ENCODE measurements at places on chromosomes 2 and 18.

GRCh38 chr2:137007938-137008337, 242.6 kb downstream of the THSD7B start:
- DNase-seq, result no peak

DNA sequence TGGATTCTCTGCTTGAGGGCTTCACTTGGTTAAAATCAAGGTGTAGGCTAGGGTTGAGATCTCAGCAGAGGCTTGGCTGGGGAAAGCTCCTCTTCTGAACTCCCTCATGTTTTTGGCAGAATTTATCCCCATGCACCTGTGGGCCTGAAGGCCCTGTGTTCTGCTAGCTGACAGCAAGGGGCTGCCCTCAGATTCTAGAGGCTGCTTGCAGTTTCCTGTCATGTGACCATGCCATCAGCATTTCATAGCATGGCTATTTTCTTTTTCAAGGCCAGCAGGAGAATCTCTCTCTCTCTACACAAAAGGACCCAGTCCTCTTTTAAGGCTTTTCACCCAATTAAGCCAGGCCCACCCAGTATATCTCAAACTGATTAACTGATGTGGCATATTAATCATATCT, 514.8 kb upstream of the HNMT start:
- no peak for DNase-seq

- no peak for DNase-seq
These were observed 101.6 kb upstream of the XPO1 start for GRCh38 chr2:61639721-61640120.

DNA sequence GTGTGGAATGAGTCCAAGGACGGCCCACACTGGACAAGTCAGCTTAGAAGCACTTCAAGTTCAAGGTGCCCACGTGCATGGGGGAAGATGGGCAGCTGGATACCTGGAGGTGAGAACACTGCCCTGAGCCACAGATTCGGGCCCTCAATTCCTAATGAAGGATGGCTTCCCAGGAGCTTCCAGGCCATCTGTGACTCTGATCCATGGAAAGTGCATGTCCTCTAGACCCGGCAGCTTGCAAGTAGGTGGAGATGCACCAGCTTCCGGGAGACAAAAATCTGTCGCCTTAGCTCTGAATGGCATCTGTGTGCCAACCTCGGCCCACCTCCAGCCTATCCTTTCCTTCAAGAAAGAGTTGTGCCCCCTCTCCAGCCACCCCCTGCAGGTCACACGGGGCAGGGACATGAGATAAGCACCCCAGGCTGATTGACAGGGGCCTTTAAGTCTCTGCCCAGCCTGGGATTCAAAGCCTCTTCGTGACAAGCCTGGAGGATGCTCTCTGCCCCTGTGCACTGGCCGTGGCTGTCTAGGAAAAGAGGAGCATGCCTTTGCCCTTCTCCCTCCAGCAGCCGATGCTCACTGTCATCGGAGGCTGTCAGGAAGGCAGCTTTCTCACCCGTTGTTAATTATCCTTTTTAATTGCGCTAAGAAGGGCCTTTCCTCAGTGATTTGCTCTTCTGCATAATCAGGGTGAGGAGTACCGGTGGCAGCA, 65.5 kb downstream of the BIN1 start:
- no peak for DNase-seq

DNA sequence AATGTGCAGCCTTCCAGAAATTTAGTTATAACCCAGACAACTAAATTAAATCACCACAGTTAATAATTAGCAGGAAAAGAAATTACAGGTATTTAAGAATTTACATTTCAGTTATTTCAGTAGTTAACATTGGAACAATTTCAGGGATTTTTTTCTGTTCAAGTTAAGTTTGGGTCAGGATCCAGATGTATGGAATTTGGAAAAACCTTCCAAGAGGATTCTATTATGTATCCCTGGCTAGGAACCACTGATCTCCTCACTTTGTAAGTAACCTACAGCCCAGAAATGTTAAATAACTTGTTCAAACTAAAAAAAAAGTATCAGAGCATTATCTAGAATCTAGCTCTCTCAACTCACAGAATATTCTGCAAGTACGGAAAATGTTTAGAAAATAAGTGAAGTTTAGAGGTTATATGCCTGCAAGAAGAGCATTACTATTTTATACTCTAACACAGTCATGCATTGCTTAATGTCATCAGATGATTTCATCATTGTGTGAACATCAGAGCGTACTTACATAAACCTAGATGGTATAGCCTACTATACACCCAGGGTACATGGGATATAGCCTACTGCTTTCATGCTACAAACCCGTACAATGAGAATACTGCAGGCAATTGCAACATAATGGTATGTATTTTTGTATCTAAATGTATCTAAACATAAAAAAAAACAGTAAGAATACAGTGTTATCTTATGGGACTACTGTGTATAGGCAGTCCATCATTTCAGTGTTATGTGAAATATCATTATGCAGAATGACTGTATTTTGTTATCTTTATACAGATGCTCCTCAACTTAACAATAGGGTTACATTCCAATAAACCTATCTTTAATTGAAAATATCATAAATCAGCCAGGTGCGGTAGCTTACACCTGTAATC, 6.1 kb downstream of the NCKAP1 start:
- no peak for DNase-seq

DNA sequence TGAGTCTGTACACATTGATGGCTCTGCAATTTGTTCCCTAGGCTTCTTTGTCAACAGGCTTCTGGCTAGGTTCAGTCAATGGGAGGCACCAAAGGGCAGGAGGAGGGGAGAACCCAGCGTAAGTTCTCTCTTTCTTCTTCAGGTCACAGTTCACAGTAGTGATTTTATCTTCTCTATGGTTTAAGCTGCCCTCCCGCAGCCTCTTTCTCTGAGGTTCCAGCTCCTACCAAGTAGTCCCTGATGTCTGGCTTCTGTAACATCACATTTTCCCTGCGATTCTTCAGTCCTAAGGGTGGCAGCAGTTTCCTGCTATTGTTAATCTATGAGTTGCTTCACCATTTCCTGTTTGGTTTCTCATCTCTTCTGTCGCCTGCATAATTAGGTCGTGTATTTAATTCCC, 107.4 kb downstream of the CPO start:
- peak; percentile 70 for DNase-seq

- DNase-seq, result no peak
These were observed 73.1 kb upstream of the TNP1 start for GRCh38 chr2:216932863-216933548.

DNA sequence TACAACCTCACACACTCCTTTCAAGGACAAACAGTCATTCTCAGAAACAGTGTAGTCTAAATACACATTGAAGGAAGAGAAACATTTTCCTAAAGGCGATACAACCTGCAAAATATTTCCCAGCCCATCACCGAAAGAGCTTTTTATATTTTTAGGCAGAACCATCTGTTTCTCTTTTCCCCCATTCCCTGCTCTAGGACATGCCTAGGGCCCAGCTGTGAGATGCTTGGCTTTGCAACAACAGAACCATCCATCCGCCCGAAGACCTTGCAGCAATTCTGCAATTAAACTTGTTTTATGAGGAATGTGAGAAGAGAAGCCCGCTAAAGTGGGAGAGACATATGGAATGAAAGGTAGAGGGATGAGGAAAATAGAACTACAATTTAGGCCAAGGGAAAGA, 105.6 kb upstream of the RFX8 start:
- no peak for DNase-seq

GRCh38 chr2:143399631-143400069, 270.4 kb downstream of the ARHGAP15 start:
- no peak for DNase-seq

- no peak for DNase-seq
These were observed 211.3 kb upstream of the HAAO start for GRCh38 chr2:43003702-43004101.

DNA sequence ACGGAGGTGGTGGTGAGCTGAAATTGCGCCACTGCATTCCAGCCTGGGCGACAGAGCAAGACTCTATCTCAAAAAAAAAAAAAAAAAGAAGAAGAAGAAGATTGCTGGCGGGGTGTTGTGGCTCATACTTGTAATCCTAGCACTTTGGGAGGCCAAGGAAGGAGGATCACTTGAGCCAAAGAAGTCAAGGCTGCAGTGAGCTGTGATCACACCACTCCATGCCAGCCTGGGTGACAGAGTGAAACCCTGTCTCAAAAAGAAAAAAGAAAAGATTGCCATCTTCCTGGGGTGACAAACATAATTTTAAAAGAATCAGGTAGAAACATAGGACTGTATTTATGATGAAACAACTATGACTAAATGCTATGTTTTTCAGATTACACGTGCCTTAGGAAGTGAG, 55.1 kb upstream of the EML4 start:
- DNase-seq, result no peak

DNA sequence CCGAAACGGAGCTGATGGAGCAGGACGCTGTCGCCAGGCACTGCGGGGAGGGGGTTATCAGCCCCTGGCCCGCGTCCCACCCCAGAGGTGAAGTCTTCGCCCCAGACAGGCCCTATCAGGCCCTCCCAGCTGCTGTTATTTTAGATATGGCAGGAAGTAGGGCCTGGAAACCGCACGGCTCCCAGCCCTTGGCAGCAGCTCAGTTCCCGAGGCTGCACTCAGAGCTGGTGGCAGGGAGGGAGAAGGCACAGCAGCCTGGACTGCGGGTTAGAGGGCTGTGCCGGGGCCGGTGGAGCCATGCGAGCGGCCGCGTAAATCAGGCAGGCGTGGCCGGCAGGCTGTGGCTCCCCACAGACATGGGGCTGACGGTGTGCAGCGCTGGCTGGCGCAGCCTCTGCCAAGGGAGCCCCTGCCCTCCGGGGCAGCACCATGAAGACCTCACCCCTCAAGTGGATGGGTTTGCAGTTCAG, 111.4 kb downstream of the NFATC1 start:
- DNase-seq, result no peak

- DNase-seq, result no peak
These were observed 136.8 kb downstream of the CAMKMT start for GRCh38 chr2:44498551-44498950.

DNA sequence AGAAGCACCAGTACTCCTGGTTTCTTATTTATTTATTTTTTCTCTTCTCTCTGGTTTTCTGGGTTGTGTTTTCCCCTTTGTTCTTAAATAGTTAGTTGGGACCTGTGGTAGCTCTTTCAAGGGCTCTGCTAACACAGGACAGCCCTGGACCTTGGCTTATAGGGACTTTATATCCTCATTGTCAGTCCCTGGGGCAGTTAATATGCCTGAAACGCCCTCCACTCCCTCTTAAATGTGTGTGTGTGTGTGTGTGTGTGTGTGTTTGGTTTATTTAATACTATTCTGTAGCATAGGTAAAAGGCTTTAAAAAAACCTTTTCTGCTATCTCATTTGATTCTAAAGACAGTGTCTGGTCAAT, 54.6 kb downstream of the GATA6 start:
- DNase-seq, result no peak

DNA sequence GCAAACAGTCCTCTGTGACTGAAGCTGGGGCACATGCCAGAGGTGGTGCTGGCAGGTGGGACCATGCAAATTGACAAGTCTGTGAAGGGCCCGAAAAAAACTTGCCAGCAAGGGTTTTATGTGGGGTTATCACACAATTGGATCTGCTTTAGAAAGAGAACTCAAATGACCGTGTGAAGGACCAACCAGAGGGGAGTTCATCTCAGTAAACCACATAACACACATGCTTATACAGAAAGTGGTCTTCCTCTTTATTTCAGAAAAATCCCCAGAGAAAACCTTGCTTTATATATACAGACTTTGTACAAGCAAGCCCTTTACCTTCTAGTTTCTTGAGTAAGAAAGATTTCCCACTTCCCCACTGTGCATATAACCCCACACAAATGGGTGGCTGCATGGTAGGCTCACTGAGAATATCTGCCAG, 46.7 kb downstream of the KIDINS220 start:
- no peak for DNase-seq

DNA sequence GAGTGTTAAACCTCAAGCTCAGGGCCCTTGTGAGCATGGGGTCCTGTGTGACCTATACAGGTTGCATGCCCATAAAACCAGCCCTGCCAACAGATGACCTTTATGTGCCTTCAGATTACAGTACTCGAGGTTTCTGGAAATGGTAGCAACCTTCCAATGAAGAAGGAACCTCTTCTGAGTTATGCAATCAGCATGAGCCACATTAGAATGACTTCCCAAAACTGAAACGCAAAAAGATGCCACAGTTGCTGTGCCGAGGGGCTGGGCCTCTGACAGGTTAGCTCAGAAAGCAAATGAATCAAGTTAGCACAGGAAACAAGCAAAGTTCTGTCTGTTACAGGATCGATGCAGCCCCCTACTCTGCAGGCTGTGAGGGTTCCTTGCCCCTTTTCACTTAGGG, 37.7 kb downstream of the TGFA start:
- DNase-seq, result no peak

DNA sequence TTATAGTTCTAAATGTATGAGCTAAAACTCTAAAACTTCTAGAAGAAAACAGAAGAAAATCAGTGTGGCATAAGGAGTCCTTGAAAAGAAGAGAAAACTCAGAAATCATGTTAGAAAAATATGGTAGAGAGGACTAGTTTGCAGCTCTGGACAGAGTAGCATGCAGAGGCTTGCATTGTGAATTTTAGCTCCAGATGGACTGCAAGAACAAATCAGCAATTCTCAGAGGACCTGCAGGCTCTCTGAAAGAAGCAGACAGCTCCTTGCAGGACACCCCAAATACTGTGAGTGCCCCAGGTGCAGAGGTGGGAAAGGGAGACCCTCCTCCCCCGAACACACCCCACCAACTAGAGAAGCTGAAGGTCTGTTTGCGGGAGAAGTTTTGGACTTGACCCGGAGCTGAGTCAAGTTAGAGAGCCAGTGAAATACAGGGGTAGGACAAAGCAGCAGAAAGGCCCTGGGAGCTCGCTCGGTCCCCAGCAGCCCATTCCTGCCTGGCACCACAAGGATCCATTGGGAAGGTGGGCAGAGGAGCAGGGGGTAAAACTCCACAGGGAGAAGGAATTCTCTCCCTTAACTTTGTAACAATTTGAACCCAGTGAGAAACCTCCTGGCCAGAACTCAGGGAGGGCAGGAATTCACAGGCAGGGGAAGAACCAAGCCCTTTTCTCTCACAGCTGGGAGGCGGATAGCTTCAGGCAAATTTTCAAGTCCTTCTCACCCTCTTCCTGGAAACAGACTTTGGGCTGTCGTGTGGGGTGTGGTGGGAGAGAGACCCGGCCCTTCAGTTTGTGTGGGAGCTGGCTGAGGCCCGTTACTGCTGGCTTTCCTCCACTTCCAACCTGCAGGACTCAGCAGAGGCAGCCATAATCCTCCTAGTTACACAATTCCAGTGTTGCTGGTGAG, 216.2 kb upstream of the SLC35G4 start:
- no peak for DNase-seq

GRCh38 chr18:21265971-21266673, 24.1 kb downstream of the GREB1L start:
- no peak for DNase-seq

- no peak for DNase-seq
These were observed 31.8 kb downstream of the CDC42EP3 start for GRCh38 chr2:37639631-37640030.

Measured in NCI-H748 treated with DMSO at 0.1 percent for 48 hours (cell line).